SJCRH30 (cell line): ENCODE measurements at places on chromosomes 6 and 20. TPM values are rescaled to one million over a fixed set of nuclear protein-coding genes. Genes with fewer than 3 reads are reported as not detected.

DNA sequence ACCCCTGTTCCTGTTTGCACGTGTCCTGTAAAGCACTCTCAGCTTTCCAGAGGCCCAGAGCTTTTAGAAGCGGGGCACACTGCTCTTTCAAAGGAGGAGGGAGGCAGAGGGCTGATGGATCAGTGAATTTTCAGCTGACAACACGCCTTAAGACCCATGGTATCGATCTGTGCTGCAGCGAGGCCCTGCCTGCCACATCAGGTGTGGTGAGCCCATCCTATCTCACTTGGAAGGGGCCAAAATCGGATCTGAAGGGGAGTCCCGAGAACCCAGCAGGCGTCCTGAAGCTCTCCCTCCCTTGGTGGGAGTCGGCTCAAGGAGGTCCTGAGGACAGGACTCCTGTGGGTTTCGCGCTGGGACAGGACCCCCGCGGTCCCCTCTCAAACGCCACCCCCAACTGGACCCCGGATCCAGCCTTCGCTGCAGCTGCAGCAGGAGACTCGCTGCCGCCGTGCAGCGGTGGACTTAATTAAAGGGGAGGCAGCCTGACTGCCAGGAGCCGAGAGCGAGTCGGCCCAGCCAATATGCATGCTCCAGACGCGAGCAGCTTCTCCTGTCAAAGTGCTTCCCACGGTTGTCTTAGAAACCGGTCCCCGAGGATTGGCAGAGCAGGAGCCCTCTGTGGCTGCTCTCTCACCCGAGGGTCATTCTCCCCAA lies 580.0 kb upstream of the ZNF337 start:
- H3K36me3 ChIP-seq: no peaks in the 10 kb centered on the region
- H3K4me1 ChIP-seq: no peaks in the 10 kb centered on the region
- no peak overlapping the region for H3K27ac ChIP-seq
- no peaks in the 10 kb centered on the region for H3K27me3 ChIP-seq

DNA sequence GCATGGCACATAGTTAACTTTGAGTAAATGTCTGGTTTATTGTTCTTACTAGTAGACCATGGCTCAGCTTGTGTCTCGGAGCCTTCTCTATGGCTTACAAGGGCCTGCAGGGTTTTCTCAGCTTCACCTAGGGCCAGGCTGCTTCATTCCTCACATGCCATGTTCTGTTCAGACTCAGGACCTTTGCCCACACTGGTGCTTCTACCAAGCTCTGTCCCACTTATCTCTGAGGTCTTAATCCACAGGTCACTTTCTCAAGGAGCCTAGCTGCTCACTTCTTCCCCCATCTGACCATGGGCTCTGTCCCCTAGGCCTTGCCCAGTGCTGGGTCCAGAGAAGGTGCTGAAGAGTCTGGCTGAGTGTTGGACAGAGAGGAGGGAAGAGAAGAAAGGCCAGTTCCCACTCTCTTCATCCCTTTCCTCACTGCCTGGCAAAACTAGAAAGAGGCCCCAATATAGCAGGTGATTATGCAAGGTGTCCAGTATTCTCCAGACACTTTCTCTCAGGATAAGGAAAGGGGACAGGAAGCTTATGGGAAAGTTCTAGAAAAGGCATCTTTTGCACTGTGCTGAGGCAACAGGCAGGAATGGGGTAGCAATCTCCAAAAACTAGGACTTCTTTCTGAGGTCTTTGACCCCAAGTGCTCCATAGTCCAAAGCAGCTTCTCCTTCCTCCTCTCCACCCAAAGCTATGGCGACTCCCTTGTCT lies 40.0 kb downstream of the COX4I2 start:
- no peaks in the 10 kb centered on the region for H3K27me3 ChIP-seq
- peaks cover 3% of the 10 kb centered on the region; the same call in 1 of the 2 replicates for H3K36me3 ChIP-seq
- DNase-seq: no peak
- H3K4me1 ChIP-seq: peaks cover 60% of the 10 kb centered on the region

GRCh38 chr6:150456466-150456865 lies 87.7 kb downstream of the IYD start:
- peak; percentile 15 for DNase-seq
- H3K36me3 ChIP-seq: no peaks in the 10 kb centered on the region
- H3K27ac ChIP-seq: no peak overlapping the region
- H3K4me3 ChIP-seq: no peak overlapping the region
- no peaks in the 10 kb centered on the region for H3K4me1 ChIP-seq
- peaks cover 6% of the 10 kb centered on the region for H3K27me3 ChIP-seq

- peaks cover 6% of the 10 kb centered on the region for H3K4me1 ChIP-seq
- peak; percentile 6 for DNase-seq
- H3K27ac ChIP-seq: no peak overlapping the region
- no peaks in the 10 kb centered on the region for H3K27me3 ChIP-seq
- H3K4me3 ChIP-seq: no peak overlapping the region
Measured at GRCh38 chr6:130423044-130423443, 57.2 kb downstream of the TMEM200A start.

DNA sequence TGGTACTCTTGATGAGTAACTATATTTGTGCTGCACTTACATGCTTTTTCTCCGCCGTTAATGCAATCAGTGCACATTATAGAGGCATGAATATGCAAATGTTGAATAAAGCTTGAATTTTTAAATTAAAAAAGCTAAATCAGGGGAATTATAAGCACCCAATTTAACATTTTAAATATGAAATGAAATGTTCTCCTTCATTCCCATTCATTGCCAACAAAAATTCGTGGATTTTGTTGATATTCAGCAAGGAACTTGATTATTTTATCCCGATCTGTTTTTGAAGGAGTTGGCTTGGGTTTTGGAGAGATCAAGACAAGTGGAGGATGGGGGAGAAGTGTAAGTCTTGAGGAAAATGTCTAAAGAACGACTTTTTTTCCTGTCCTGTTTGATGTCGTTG lies 318.7 kb upstream of the SOX4 start:
- no peaks in the 10 kb centered on the region for H3K36me3 ChIP-seq
- no peak overlapping the region for H3K4me3 ChIP-seq
- no peak overlapping the region for H3K27ac ChIP-seq
- DNase-seq: no peak

- no peaks in the 10 kb centered on the region; the same call in 1 of the 2 replicates for H3K36me3 ChIP-seq
- no peaks in the 10 kb centered on the region for H3K27me3 ChIP-seq
- H3K4me1 ChIP-seq: peaks cover 65% of the 10 kb centered on the region
Measured at GRCh38 chr6:148972481-148972880, 225.7 kb downstream of the UST start.

The SCUBE3 gene
- total RNA-seq: 0.28 and 0.36 TPM in 2 replicates

The NKAIN4 gene
- 15.5 and 16.4 TPM in 2 replicates for total RNA-seq

The PHACTR3 gene
- not detected in 2 replicates for total RNA-seq

The QRSL1 gene
- 17.3 and 18.1 TPM in 2 replicates for total RNA-seq
